ENCODE measurements at places on chromosomes 2 and 18.
A peak's percentile ranks its signal among the peaks of the same experiment; 100 is the strongest.

- no peak overlapping the region for H3K27ac ChIP-seq
- no peak overlapping the region for H3K4me3 ChIP-seq
Observed at GRCh38 chr2:178783889-178784288, 23.3 kb downstream of the TTN start.

GRCh38 chr2:229980431-229981184 is 58.3 kb downstream of the FBXO36 start:
- no peaks in the 10 kb centered on the region for H3K27me3 ChIP-seq
- no peaks in the 10 kb centered on the region for H3K36me3 ChIP-seq
- 0 out of 2 replicates have a peak, but pooled peaks cover 4% of the 10 kb centered on the region for H3K4me1 ChIP-seq
- peak; percentile 23 for DNase-seq
- no peak overlapping the region for H3K4me3 ChIP-seq

DNA sequence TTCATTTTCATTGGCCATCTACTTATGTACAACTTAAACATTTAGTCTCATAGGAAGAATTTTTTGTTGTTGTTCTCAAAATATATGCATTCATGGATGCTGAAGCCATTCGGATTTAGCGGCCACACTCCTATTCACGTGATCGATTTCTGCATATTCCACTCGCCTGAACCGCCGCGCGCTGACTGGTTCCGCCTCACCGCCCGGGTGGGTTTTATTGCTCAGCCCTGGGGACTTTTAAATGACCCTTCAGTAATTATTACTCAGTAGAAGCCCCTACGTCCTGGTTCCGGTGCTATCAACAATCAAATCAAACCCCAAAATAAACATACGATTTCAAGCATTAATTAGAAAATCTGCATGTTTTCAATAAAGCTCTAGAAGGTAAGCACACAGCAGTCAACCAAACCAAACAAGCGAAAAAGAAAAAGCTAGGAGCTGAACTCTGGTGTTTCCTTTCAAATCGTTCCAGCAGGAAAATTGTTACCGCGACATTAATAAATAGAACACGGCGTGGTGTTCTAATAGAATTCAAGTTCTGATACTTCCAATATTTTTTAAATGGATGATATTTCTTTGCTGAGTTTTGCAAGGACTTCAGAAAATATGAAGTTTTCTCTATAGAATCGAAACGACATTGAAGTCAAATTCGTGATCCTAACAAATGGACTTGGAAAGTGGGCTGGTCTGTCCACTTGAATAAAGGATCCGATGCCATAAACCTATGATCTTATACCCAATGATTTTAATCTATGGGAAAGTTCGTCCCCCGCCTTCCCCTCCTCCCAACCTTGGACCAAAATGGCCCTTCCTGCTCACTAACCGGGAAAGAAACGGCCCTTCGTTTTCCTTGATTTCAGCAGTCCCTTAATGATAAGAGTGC is 9.3 kb downstream of the PAX3 start:
- no peaks in the 10 kb centered on the region for H3K36me3 ChIP-seq
- H3K4me1 ChIP-seq: no peaks in the 10 kb centered on the region
- H3K4me3 ChIP-seq: no peak overlapping the region
- no peak for DNase-seq
- no peak overlapping the region for H3K27ac ChIP-seq

DNA sequence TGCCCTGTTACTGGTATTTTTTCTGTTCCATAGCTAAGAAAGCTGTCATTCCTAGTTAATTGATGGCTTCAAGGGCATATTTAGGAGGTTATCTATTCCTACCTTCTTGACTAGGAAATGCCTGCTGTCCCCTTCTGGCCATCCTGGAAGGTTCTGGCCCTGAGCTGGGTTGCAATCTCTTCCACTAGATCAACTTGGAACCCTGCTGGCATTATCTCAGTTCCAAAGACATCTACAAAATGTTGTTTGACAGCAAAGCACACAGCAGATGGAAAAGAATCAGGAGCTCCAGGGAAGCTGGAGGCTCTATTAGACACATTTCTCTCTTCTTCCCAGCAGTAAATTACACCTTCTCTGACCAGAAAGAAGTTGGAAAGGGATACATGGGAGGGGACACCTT is 192.1 kb downstream of the ARHGAP28 start:
- H3K27me3 ChIP-seq: peaks cover 43% of the 10 kb centered on the region
- no peak overlapping the region for H3K27ac ChIP-seq
- DNase-seq: no peak
- no peaks in the 10 kb centered on the region for H3K4me1 ChIP-seq
- H3K36me3 ChIP-seq: no peaks in the 10 kb centered on the region

DNA sequence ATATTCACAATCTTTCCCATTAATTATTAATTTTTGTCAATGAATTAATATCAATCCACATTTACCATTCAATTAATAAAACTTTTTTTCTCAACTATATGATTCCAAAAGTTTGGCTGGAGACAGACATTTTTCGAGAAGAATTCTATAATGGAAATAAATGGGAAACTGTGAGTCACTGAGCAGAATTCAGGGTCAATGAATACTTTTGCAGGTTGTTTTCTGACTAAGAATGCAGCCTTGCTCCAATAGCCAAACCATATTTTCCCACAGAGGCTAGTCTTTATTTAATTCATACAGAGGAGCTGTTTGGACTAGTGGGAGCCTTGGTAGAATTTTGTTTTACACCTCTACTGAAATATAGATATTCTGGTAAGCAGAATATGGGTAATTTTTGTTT is 82.3 kb downstream of the ARHGAP28 start:
- no peak overlapping the region for H3K4me3 ChIP-seq
- no peaks in the 10 kb centered on the region for H3K36me3 ChIP-seq
- no peaks in the 10 kb centered on the region for H3K27me3 ChIP-seq
- no peak overlapping the region for H3K27ac ChIP-seq

DNA sequence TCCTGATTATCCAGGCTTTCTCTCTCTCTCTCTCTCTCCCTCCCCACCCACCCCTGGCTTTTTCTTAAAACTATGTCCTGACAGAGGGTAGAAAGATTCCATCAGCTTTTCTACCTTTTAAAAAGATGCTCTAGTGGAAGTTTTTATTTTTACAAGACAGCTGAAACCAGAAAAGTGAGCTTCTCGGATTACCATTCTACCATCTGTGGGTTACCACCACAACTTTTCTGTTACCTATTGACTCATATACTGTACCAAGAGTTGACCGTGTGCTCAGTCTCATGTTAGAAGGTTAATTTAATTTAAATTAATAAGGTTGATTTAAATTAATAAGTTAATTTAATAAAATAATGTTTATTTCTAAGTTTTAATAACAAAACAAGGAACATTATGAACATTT is 137.6 kb downstream of the UPP2 start:
- peak; percentile 68 for DNase-seq
- H3K27me3 ChIP-seq: peaks cover 11% of the 10 kb centered on the region
- H3K4me3 ChIP-seq: no peak overlapping the region
- H3K4me1 ChIP-seq: no peaks in the 10 kb centered on the region

GRCh38 chr18:69495338-69495737 is 94.7 kb downstream of the DOK6 start:
- H3K27ac ChIP-seq: no peak overlapping the region
- H3K4me1 ChIP-seq: no peaks in the 10 kb centered on the region
- H3K36me3 ChIP-seq: no peaks in the 10 kb centered on the region
- H3K27me3 ChIP-seq: 0 out of 2 replicates have a peak, but pooled peaks cover 2% of the 10 kb centered on the region

- peak; percentile 51 for DNase-seq
- H3K27me3 ChIP-seq: no peaks in the 10 kb centered on the region
- H3K36me3 ChIP-seq: peaks cover 5% of the 10 kb centered on the region
- peak overlapping the region; percentile 73 for H3K4me3 ChIP-seq
- peaks cover 17% of the 10 kb centered on the region for H3K4me1 ChIP-seq
Observed at GRCh38 chr2:101696272-101697123, 1.0 kb upstream of the MAP4K4 start.

DNA sequence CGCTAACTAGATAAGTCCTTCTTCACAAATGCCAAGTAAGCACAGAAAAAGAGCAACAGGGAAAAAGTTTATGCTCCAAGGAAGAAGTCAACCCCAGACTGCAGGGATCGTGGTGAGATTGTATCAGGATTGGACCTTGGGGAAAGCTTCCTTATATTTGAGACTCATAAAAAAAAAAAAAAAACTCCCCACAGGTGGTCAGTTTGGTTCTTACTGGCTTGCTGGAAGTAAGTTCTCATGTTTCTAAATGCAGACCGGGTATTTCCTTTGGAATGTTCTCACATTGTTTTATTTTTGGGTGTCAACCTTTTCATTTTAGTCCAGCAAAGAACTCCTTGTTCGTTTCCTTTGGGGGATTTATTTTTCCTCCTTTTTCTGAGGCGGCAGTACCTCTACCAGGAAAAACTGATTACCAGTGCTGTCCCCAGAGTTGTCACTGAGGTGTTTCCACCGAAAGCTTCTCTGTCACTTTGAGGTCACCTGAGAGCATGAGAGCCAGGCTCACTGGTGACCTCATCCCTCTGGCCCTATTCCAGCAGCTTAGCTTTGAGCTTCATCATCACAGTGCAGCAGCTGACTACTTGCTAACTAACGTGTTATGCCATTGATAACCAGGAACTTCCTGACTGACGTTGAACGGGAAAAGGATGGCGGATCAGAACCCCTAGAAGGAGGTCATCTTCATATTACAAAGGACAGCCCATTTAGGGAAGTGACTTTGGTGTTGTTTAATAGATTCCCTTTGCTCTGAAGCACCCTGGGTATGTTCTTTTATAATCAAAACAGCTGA is 16.8 kb upstream of the ATP8B1 start:
- H3K27me3 ChIP-seq: no peaks in the 10 kb centered on the region
- peak overlapping the region; percentile 40 for H3K4me3 ChIP-seq
- peak; percentile 90 for DNase-seq
- H3K36me3 ChIP-seq: no peaks in the 10 kb centered on the region
- H3K27ac ChIP-seq: peak overlapping the region; percentile 51

All from PC-3 (cell line).